ENCODE measurements at places on chromosomes 13 and 19.

- no peak for DNase-seq
Observed at GRCh38 chr13:29924482-29925350, 74.3 kb upstream of the UBL3 start.

- no peak for DNase-seq
Observed at GRCh38 chr13:110239280-110240125, 67.5 kb downstream of the COL4A1 start.

DNA sequence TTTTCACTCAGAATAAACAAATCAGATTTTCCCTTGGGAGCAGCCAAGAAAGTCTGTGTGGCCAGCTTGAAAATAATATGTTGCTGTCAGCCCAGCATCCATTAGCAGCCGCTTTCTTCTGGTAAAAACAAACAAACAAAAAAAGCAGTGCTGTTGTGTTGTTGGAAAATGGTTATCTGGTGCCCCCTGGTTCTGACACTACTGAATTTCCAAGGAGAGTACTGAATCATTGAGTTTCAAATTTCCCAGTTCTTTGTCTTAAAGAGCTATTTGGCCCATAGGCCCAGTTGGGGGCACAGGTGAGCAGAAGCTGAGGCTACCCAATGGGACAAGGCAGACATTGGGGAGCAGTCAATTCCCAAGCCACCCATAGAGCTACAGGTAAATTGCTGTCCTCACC lies 995.9 kb downstream of the UQCRFS1 start:
- DNase-seq, result no peak

DNA sequence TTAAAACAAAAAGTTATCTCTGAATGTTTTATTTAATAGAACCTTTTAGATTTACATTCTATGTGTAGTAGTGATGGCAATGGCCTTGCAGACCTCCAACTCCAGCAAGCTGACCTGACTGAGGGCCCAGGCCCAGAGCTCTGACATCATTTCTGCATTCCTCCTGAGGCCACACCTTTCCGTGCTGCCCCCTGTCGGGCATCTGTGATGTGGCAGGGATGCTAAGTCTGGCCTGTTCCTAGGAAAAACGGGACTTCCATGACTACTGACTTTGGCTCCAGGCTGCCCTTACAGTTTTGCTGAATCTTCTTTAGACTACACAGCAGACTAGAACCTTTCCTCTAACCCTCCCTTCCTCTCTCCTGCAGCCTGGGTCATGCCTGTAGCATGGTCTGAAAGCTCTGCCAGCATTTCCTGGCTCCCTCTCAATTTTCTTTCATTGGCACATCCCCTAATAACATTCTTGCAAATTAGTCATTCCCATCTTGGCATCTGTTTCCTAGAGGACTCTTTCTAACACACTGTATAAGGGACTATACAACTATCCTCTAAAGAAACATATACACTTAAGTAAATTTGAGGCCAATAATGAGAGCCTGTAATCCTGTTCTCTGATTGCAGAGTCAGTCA lies 249.1 kb downstream of the GPC5 start:
- DNase-seq, result no peak

DNA sequence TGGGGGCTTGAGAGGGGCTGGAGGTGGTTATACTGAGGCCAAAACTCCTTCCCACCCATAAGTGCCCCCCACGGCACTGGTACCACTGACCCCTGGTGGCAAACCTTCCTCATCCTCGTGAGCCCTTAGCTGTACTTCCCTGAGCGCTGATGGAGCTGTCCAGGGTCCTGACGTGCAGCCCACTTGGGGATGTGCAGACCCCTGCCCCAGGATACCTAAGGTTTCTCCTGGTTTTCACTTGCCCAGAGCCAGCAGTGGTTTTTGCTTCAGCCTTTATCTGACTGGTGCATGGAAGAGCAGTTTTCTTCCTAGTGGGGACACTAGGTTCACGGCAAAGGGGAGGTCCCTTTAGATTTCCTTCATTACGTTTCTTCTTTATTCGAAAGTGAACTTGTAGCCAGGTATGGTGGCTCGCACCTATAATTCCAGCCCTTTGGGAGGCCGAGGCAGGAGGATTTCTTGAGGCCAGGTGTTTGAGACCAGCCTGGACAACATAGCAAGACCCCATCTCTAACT lies 28.7 kb upstream of the KCTD15 start:
- DNase-seq, result no peak

DNA sequence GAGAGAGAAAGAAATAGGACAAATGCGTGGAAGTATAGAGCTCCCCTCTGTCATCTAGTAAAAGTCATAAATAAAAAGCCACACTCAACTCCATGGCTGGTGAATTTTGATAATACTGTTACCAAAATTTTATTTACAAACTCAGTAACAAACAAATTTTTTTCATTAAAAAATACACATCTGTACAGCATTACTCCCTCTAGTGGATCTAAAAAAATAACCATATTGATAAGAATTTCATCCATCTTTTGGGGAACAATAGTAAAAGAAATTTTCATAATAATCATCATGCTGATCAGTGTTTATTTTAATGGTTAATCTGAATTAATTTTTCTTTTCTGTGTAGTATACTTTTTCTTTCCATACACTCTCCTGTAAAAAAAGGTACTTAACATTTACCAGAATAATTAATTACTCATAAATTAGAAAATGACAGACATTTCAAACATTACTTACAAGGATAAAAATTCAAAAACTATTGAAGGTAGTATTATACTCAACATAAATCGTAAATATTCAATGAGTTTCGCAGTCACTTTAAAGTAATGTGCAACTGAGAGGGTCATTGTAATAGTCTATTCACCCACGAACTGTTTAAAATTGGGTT lies 173.5 kb upstream of the LSM14A start:
- DNase-seq, result no peak
